ENCODE measurements at places on chromosomes 4 and X. TPM values are rescaled to one million over a fixed set of nuclear protein-coding genes. Genes with fewer than 3 reads are reported as not detected.

GRCh38 chr4:38449506-38450174 is 214.4 kb upstream of the KLF3 start:
- no peak for DNase-seq
- H3K27ac ChIP-seq, result no peak overlapping the region
- H3K4me3 ChIP-seq, result no peak overlapping the region
- H3K27me3 ChIP-seq, result no peaks in the 10 kb centered on the region

ARMCX5 gene
- 9.2 TPM for total RNA-seq

SRD5A3 gene
- total RNA-seq, result 31.3 TPM

DNA sequence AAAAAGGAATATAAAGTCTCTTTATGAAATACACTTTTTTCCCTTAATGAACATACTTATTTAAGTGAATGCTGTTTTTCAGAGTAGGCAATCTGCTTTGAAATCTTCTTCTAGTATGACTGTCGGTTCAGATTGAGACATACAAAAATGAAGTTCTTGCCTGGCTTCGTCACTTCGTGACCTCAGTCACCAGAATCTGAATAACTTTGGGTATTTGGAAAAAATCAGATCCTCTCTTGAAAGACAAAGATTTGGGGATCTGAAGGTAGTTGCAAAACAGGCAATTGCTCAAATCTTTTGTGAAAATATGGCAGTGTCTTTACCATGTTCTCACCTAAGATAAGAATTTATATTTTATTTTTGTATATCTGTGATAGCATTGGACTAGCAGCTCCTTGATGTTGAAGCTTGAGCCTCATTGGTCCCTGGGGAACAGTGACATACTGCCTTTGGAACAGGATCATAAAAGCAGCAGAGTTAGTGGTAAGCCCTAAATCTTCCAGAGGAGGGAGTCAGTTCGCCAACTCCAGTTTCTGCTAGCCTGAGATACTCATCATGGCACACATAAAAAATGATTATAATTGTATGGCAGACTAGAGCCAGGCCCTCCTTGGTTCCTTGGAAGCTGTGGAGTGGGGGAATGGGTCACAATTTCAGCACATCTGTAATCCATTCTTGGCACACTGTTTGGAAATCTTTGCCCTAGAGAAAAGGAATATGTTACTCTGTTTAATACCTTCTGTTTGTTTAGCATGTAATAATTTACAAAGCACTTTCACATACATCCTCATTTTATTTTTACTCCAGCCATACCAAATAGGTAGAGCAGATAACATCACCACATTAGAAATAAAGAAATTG is 5.0 kb downstream of the ARFIP1 start:
- peaks cover 34% of the 10 kb centered on the region for H3K4me1 ChIP-seq
- no peak overlapping the region for H3K27ac ChIP-seq
- no peak overlapping the region for H3K4me3 ChIP-seq
- H3K27me3 ChIP-seq, result no peaks in the 10 kb centered on the region
- DNase-seq, result no peak

DDIT4L gene
- total RNA-seq, result 0.52 TPM

GRCh38 chr4:145490361-145490760 is 8.7 kb downstream of the SMAD1 start:
- no peaks in the 10 kb centered on the region for H3K27me3 ChIP-seq
- H3K27ac ChIP-seq, result no peak overlapping the region
- H3K36me3 ChIP-seq, result no peaks in the 10 kb centered on the region
- no peak for DNase-seq
- H3K4me1 ChIP-seq, result peaks cover 29% of the 10 kb centered on the region
- H3K4me3 ChIP-seq, result no peak overlapping the region

KLHL13 gene
- total RNA-seq, result 4.1 TPM

DNA sequence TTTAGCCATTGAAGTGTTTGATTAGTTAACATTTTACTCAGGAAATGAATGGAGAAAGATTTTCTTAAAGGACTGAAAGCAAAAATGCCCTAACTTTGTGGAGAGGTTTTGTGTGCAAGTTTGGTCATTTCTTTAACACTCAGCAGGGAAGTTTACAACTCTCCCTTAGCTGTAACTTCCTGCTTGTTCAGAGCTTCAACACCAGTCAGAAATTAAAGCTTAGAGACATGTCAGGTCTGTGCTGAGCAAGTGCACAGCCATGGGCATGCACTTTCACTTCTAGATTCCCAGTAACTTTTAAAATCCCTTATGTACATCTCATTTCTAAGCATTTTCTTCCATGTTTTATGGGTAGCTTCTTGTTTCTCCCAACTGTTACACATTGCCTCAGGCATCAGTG is 326.0 kb downstream of the ACTRT1 start:
- H3K4me1 ChIP-seq, result no peaks in the 10 kb centered on the region
- H3K27me3 ChIP-seq, result no peaks in the 10 kb centered on the region
- no peak for DNase-seq
- no peak overlapping the region for H3K4me3 ChIP-seq
- H3K27ac ChIP-seq, result no peak overlapping the region

GRCh38 chr4:53720776-53721175 is 129.5 kb upstream of the LNX1 start:
- no peaks in the 10 kb centered on the region for H3K27me3 ChIP-seq
- H3K4me1 ChIP-seq, result no peaks in the 10 kb centered on the region
- H3K36me3 ChIP-seq, result no peaks in the 10 kb centered on the region
- DNase-seq, result no peak

DNA sequence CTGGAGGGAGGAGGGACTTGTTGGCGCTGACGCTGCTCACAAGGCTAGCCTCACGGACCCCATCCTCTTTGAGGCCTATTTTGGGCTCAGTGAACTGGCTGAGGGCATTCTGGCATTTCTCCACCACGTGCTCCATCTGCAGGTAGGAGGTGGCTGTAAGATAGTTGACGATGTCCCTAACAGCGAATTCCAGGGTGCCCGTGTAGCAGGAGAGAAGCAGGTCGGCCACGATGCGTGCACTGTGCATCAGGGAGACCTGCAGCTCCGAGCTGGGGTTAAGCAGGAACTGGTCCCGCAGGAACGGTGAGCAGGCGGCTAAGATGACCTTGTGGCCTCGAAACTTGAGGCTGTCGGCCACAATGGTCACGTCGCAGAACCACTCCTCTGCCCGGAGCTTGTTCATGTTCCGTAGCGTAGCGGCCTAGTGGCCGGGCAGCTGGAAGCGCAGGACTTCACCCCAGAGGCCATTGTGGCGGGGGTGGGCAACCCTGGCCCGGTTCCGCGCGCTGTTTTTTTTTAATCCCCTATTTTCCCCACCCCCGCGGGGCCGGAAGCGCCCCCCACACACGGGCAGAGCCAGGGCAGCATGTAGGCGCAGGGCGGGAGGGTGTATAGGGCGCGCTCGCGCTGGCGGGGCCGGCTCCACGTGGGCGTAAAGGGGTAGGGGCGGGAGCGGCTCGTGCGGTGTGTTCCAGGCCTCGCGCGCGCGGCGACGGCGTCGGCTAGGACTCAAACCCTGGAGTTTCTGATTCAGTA is 73.2 kb downstream of the UBE2K start:
- no peak overlapping the region for H3K4me3 ChIP-seq
- DNase-seq, result no peak
- no peaks in the 10 kb centered on the region for H3K4me1 ChIP-seq
- no peaks in the 10 kb centered on the region for H3K27me3 ChIP-seq
- no peaks in the 10 kb centered on the region for H3K36me3 ChIP-seq
- no peak overlapping the region for H3K27ac ChIP-seq

DNA sequence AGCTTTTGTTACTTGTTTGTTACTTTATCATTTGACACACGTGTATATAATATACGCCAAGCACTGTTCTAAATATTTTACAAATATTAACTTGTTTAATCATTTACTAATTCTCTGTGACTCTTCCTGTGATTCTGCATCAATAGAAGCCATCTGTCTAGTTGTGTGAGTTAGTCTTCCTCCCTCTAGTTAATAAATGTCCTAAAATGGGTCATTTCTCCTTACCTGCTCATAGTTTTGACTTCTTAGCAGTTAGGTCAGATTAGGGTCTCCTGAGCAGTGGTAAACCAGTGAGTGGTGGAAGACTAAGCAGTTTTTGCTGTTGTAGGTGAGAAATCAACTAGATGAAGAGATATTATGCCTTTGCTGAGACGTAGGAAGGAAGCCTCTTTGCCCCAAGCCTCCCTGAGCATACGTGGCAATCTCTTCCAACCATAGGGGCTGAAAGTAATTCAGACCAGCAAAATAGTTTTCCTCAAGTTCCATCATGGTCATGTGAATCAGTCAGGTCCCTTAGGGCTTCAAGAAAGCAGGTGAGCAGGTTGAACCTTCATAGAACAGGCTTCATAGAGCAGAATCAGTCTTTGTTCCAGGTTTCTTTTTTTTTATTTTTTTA is 38.7 kb upstream of the THOC2 start:
- H3K27me3 ChIP-seq, result no peaks in the 10 kb centered on the region
- H3K4me3 ChIP-seq, result no peak overlapping the region
- no peaks in the 10 kb centered on the region for H3K4me1 ChIP-seq
- H3K27ac ChIP-seq, result no peak overlapping the region

SCML2 gene
- total RNA-seq, result 0.97 TPM

DNA sequence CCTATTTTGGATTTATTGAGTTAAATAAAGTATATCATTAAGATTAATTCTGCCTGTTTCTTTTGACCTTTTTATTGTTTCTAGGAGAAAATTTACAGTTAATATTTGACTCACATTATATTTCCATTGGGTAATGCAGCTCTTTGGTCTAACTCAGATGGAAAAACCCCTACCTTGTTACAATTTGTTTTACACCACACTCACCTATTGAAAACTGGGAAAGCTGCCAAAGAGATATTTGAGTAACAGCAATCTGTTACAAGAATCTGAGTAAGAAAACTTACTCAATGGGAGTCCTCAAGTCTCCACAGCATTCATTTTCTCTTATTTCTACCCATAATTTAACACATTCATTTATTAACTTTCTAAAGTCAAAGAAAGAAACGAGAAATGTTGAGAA is 108.0 kb upstream of the TLL1 start:
- DNase-seq, result peak; percentile 12
- no peaks in the 10 kb centered on the region for H3K36me3 ChIP-seq
- H3K4me1 ChIP-seq, result no peaks in the 10 kb centered on the region
- no peaks in the 10 kb centered on the region for H3K27me3 ChIP-seq
- no peak overlapping the region for H3K4me3 ChIP-seq

DNA sequence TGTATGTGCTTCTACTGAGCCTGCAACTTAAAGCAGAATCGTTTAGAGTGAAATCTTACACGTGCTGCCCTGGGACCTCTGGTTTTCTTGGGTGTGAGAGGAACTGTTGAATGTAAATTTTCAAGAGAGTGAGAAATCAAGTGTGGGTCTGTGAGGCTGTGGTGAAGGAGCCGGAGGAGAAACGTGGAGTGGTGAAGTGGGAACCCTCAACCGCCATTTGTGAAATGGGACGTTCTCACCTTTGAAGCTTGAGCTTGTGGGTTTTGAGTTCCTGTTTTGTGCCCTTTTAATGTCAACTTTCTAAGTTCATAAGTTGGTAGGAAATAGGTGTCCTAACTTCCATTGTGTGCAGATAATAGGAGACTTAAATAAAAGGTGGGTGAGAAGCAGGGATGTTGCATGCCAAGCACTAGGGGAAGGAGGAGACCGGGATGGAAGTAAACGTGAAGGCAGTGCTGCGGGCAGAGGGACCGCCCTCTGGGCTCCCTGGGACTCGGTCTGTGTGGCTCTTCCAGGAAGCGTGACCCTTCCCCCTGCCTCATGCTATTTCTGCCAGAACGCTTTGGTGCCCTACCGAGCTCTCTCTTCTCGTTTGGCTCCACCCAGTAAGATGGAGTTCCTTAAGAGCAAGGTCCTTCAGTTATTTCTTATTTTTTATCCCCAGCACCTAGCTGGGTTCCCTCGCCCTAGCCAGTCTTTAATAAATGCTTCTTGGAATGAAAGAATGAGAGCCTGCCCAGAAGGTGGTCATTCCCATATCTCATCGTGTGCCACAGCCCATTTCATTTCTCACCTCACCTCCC is 56.0 kb downstream of the TMEM131L start:
- H3K36me3 ChIP-seq, result no peaks in the 10 kb centered on the region
- H3K27me3 ChIP-seq, result no peaks in the 10 kb centered on the region
- no peak for DNase-seq
- peak overlapping the region; percentile 60 for H3K27ac ChIP-seq

MID1 gene
- 19.3 TPM for total RNA-seq

MAGEB17 gene
- not detected for total RNA-seq

DNA sequence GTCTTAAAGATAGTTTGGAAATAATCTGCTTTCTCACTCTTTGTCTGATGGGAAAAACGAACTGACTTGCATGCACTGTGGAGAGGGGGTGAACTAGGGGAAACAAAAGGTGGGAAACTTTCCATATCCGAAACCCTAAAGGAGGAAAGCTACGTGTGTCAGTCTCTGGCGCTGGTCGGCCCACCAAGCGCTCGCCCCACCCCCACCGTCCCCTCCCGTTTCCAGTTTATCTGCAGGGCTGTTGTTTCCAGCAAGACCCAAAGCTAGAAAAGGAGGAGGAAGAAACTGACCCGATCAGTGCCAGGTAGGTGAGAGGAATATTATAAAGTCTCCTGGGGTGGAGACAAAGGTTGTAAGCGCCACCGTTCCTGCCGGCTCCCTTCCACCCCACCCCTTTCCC is 552 bp downstream of the TCEAL9 start:
- H3K27ac ChIP-seq, result peak overlapping the region; percentile 73
- no peaks in the 10 kb centered on the region for H3K36me3 ChIP-seq
- H3K4me3 ChIP-seq, result peak overlapping the region; percentile 42
- no peaks in the 10 kb centered on the region for H3K4me1 ChIP-seq
- H3K27me3 ChIP-seq, result no peaks in the 10 kb centered on the region

DNA sequence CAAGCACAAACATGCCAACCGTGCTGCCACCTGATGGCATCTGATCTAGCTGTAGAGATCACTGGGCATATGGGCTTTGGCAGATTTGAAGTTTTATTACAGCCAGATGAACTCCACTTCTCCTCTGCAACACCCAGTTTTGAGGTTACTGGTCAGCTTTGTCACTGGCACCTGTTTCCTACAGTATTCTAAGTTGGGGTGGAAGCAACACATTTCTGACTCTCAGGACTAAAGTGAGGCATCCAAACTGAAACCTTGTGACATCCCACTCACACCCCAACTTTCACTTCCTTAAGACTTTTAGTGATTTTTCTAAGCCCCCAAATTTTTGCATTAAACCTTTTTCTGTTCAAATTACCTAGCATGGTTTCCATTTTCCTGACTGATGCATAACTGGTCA is 115.1 kb upstream of the PCDH18 start:
- H3K4me3 ChIP-seq, result no peak overlapping the region
- no peaks in the 10 kb centered on the region for H3K27me3 ChIP-seq
- DNase-seq, result no peak

DNA sequence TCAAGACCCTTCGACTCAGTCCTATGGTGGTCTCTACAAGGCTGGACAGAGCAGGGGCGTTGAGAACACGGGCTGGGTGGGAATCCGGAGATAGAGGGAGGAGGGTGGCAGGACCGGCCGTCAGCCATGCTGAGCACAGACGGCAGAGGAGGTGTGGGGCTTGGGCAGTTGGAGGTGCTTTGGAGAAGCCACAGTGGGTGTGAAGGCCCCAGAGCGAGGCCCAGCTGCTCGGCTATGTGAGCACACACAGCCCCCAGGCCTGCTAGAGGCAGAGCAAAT is 4.2 kb downstream of the PDE6B start:
- H3K27ac ChIP-seq, result no peak overlapping the region
- H3K27me3 ChIP-seq, result no peaks in the 10 kb centered on the region
- no peaks in the 10 kb centered on the region for H3K36me3 ChIP-seq

F11 gene
- 5.4 TPM for total RNA-seq

FAM3A gene
- 43.6 TPM for total RNA-seq
